Naive thymus-derived CD4-positive, alpha-beta T cell (primary cell): ENCODE measurements at places on chromosomes 12 and 14. TPM values are rescaled to one million over a fixed set of nuclear protein-coding genes. Genes with fewer than 3 reads are reported as not detected.
A peak's percentile ranks its signal among the peaks of the same experiment; 100 is the strongest.

GRCh38 chr14:73242357-73242901, 5.1 kb downstream of the PAPLN start:
- no peak overlapping the region for H3K27ac ChIP-seq
- no peak for DNase-seq
- no peaks in the 10 kb centered on the region for H3K4me1 ChIP-seq
- no peaks in the 10 kb centered on the region for H3K36me3 ChIP-seq
- no peak overlapping the region for H3K4me3 ChIP-seq

DNA sequence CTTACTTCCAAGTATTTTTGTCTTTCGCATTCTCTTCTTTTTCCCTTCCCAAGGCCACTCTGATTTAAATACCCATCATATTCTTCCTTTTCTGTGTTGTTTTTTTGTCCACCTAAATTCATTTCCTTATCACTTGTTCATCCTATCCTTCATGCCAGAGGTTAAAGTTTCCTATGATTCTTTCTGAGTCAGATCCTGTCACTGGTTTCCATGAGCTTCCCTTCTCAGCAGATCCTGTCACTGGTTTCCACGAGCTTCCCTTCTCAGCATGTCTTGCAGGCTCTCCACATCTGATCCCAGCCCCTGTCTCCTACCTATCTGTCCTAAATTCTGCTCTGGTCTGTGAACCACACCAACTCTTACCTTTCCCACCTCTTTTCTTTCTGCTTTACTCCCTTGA, 311.8 kb upstream of the RGS6 start:
- H3K4me3 ChIP-seq = no peak overlapping the region
- no peaks in the 10 kb centered on the region for H3K27me3 ChIP-seq
- DNase-seq = no peak

DNA sequence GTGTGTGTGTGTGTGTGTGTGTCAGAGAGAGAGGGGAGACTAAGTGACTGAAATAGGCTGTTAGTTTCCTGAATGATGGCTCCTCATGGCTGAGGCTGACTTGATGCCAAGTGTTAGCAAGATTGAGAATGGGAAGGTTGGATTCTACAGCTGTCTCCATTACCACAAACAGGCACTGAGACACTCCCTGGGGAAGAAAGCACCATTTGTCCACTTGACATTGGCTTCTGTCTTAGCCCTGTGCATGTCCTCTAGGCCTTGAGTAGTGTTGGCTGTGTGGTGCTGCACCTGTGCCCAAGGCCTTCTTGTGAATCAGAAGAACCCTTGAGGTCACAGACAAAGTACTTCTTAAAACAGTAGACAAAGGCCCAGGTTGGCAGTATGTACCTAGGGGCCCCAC, 15.6 kb downstream of the ERG28 start:
- no peaks in the 10 kb centered on the region for H3K27me3 ChIP-seq
- H3K27ac ChIP-seq = no peak overlapping the region
- no peak overlapping the region for H3K4me3 ChIP-seq
- no peak for DNase-seq

DNA sequence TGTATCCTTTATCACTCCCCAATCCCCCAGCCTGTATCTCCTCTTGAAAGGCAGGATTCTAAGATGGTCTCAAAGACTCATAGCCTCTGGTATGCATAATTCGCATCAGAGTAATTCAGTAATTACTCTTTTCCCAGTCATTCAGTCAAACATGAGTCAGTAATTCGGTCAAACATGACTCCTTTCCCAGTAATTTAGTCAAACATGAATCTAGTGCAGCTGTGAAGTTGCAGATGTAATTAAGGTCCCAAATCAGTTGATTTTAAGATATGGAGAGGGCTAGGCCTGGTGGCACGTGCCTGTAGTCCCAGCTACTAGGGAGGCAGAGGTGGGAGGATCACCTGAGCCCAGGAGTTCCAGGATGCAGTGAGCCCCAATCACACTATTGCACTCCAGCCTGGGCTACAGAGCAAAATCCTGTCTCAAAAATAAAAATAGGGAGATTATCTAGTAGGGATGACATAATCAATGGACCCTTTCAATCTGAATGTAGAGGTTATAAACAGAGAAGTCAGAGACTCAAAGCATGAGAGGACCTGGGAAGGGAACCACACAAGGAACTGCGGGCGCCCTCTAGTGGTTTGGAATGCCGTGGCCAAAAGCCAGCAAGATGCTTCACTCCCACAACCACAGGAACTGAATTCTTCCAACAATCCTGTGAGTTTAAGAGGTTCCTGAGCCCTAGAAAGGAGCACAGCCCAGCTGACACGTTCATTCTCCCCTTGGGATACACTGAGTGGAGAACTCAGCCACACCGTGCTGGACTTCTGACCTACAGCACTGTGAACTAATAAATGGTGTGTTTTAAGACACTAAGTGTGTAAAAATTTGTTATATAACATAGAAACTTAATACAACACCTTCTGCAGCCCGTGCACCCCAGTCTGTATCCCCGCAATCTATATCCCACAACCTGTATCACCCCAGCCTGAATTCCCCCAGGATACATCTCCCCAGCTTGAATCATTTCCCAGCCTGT, 14.3 kb upstream of the ARMH4 start:
- peak; percentile 70 for DNase-seq
- no peak overlapping the region for H3K27ac ChIP-seq

GRCh38 chr12:19978193-19978592, 390.1 kb upstream of the PDE3A start:
- H3K36me3 ChIP-seq = no peaks in the 10 kb centered on the region
- no peaks in the 10 kb centered on the region for H3K27me3 ChIP-seq
- no peak overlapping the region for H3K27ac ChIP-seq

DNA sequence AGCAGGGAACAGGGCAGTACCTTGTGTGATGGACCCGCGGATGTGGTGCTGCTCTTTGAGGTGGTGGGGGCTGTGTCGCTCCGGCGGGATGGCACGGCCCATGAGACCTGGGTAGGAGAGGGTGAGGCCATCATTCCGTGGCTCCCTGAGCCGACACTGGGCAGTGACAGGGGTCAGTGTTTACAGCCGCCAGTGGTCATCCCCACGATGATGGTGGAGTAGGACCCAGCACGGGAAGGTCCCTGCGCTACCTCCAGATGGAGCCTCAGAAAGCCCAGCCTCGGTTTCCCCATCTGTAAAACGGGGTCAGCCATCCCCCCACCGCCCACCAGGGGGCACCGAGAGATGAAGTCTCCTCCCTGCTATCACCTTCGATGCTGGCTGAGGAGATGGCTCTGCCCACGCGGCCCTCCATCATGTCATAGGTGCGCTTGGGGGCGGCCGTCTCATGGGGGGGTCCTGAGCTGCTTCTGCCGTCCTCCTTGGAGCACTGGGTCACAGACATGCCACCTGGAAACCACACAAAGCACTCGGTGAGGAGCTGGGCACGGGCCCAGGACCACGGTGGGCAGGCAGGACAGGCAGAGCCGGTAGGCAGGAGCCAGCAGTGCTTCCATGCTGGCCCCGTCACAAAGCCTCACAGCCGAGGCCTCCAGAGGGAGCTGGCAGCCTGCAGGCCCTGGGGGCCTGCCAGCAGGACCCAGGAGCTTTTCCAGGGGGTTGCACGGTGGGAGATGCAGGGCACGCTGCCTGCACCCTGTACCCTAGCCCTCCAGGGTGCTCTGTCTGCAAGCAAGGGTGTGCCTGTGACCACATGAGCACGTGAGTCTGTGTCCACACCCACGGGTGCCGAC, 53.1 kb downstream of the RFLNA start:
- H3K36me3 ChIP-seq = peaks cover 98% of the 10 kb centered on the region
- H3K27me3 ChIP-seq = no peaks in the 10 kb centered on the region
- no peak overlapping the region for H3K27ac ChIP-seq

DNA sequence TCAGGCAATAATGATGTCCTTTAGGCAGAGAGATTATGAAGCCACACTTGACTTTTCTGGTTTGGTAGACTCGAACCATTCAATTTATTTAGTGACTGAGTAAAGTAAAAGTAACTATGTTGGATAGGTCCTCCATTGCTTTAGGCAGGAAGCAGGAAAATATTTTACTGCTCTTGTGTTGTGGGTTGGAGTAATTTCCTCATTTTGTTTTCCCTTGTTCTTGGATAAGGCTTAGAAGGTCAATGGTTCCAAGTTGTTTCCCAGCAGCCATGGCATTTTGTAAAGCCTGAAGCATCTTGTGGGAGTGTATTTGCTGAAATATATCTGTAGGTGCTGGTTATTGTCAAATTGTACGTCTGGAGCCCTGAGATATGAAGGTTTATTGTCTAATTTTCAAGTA, 161.2 kb upstream of the SLC38A2 start:
- no peak overlapping the region for H3K4me3 ChIP-seq
- H3K27me3 ChIP-seq = no peaks in the 10 kb centered on the region
- H3K36me3 ChIP-seq = no peaks in the 10 kb centered on the region

GRCh38 chr14:96181186-96182056, 23.2 kb upstream of the BDKRB2 start:
- no peak overlapping the region for H3K27ac ChIP-seq
- no peaks in the 10 kb centered on the region for H3K27me3 ChIP-seq
- peaks cover 3% of the 10 kb centered on the region for H3K4me1 ChIP-seq
- H3K36me3 ChIP-seq = no peaks in the 10 kb centered on the region
- no peak for DNase-seq

GRCh38 chr14:29454026-29454693, 473.5 kb downstream of the PRKD1 start:
- H3K36me3 ChIP-seq = no peaks in the 10 kb centered on the region
- no peak overlapping the region for H3K27ac ChIP-seq
- no peaks in the 10 kb centered on the region for H3K27me3 ChIP-seq
- no peak overlapping the region for H3K4me3 ChIP-seq

DNA sequence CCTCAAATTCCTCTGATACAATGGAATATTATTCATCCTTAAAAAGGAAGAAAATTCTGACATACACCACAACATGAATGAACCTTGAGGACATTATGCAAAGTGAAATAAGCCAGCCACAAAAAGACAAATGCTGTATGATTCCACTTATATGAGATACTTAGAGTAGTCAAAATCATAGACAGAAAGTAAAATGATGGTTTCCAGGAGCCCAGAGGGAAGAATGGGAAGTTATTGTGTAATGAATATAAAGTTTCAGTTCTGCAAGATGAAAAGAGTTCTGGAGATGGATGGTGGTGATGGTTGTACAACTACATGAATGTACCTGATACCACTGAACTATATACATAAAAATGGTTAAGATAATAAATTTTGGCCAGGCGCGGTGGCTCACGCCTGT, 18.3 kb downstream of the VWF start:
- no peaks in the 10 kb centered on the region for H3K36me3 ChIP-seq
- no peaks in the 10 kb centered on the region for H3K4me1 ChIP-seq
- H3K4me3 ChIP-seq = no peak overlapping the region
- no peak for DNase-seq
- no peaks in the 10 kb centered on the region for H3K27me3 ChIP-seq

DNA sequence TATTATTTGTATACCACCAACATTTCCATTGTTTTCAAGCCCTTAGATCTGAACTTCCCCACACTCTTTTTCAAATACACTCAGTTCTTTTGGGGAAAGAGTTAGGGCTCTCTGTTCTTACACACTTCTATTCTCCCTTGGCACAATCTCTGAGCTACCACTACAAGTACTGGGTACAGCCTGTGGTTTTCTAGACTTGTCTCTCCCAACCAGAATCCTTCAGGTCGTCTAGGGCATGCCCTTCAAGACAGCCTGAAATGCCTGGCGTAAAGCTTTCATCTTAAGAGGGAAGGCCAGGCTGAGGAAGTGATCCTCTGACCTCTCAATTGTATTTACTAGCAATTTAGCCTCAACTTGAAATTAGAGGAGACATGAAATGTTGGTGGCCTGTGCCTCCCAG, 1442.0 kb downstream of the AACS start:
- H3K27ac ChIP-seq = no peak overlapping the region
- DNase-seq = no peak
- no peaks in the 10 kb centered on the region for H3K36me3 ChIP-seq
- no peak overlapping the region for H3K4me3 ChIP-seq

GRCh38 chr14:81286574-81287370, 66.0 kb upstream of the GTF2A1 start:
- H3K4me3 ChIP-seq = no peak overlapping the region
- no peaks in the 10 kb centered on the region for H3K36me3 ChIP-seq

GRCh38 chr12:66354291-66354690, 52.0 kb downstream of the HELB start:
- no peaks in the 10 kb centered on the region for H3K4me1 ChIP-seq
- no peaks in the 10 kb centered on the region for H3K36me3 ChIP-seq
- no peak overlapping the region for H3K27ac ChIP-seq
- no peak for DNase-seq
- no peak overlapping the region for H3K4me3 ChIP-seq

DNA sequence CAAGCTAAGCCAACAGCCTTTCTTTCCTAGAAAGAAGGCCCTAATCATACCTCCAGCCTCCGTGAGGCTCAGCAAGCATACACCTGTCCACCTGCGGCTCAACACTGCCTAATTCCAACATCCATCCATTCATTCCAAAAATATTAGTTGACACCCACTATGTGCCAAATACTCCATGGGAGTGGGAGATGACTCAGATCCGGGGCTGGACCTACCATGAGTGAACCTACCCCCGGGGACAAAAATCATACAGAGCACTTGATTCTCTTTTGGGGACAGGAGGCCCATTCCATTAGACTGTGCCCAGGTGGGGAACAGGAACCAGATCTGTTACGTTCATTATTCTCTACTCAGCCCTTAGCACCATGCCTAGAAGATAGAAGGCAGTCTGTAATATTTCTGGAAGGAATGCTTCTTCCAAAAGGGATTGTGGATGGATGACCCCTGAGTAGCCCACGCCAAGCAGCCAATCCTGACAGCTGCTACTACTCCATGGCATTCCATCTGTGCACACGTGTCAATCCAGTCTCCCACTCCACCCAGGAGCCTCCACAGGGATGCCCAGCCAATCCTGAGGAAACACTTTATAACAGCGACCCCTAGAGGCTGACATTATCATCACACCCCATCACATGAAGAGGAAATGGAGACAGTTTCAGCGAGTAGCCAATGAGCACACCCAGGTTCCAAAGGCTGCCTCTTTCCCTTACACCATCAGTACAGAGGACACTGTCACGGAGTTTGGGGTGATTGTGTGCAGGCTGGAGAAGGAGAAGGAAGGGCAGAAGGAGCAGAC, 170.7 kb downstream of the ESRRB start:
- no peak overlapping the region for H3K4me3 ChIP-seq
- H3K36me3 ChIP-seq = no peaks in the 10 kb centered on the region
- no peaks in the 10 kb centered on the region for H3K4me1 ChIP-seq
- H3K27me3 ChIP-seq = no peaks in the 10 kb centered on the region
- H3K27ac ChIP-seq = no peak overlapping the region
- no peak for DNase-seq

GRCh38 chr12:29990971-29991370, 207.2 kb upstream of the TMTC1 start:
- no peak overlapping the region for H3K4me3 ChIP-seq
- no peak overlapping the region for H3K27ac ChIP-seq
- H3K4me1 ChIP-seq = no peaks in the 10 kb centered on the region
- no peak for DNase-seq

Gene NRL
- polyA plus RNA-seq = 2.6 TPM

Gene MFAP5
- not detected for polyA plus RNA-seq
